ENCODE measurements at places on chromosomes 7 and 10.

- DNase-seq: no peak
Observed at GRCh38 chr7:44398511-44398911, 73.1 kb upstream of the CAMK2B start.

- DNase-seq: no peak
Observed at GRCh38 chr10:130938051-130938450, 373.5 kb downstream of the TCERG1L start.

DNA sequence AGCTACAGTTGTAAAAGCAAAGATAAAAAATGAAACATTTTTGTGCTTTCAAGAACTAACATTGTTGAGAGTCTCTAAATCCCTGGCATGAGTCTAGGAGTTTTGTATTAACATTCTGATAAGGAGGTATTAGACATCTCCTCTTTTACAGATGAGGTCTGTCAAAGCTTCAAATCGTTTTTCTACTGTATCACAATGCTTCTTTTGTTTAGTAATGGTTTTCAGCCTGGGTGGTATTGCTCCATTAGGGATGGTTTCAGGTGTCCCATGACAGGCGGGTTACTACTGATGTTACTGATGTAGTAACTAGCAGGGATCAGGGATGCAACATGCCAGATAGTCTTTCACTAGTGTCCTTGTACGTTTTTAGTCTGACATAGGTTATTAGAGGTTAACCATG, 27.4 kb downstream of the STAM start:
- DNase-seq: no peak

- no peak for DNase-seq
Observed at GRCh38 chr10:11799736-11800080, 23.4 kb upstream of the PROSER2 start.

GRCh38 chr7:43112941-43113621, 634 bp downstream of the HECW1 start:
- DNase-seq: no peak
